ENCODE measurements at places on chromosomes 13 and 19. TPM values are rescaled to one million over a fixed set of nuclear protein-coding genes. Genes with fewer than 3 reads are reported as not detected.

PTGIR gene
- 5.3 TPM for total RNA-seq

ERICH6B gene
- total RNA-seq, result not detected

PLIN5 gene
- total RNA-seq, result not detected

ZNF729 gene
- total RNA-seq, result not detected

ZNF665 gene
- 4.3 TPM for total RNA-seq

ZNF600 gene
- 17.5 TPM for total RNA-seq

DMRTC2 gene
- not detected for total RNA-seq

RRAS gene
- total RNA-seq, result 18.1 TPM

PCDH9 gene
- total RNA-seq, result not detected

SLITRK6 gene
- total RNA-seq, result not detected

NLRP7 gene
- total RNA-seq, result not detected

EEF1AKMT1 gene
- total RNA-seq, result 7.9 TPM

C19orf67 gene
- 0.35 TPM for total RNA-seq

DLEU7 gene
- total RNA-seq, result not detected

ZNF534 gene
- total RNA-seq, result not detected

DHDH gene
- total RNA-seq, result 1.6 TPM

SIGLEC9 gene
- total RNA-seq, result 1.7 TPM

CACNG8 gene
- total RNA-seq, result not detected

HSD17B14 gene
- 0.50 TPM for total RNA-seq

RXFP2 gene
- not detected for total RNA-seq

FFAR3 gene
- 0.78 TPM for total RNA-seq

C1QTNF9B gene
- total RNA-seq, result not detected

WDR88 gene
- not detected for total RNA-seq

DAND5 gene
- total RNA-seq, result 0.13 TPM

GIPC3 gene
- 0.20 TPM for total RNA-seq

STOML3 gene
- not detected for total RNA-seq

TMC4 gene
- 2.8 TPM for total RNA-seq

Measured in activated CD4-positive, alpha-beta memory T cell treated with anti-CD3 and anti-CD28 coated beads, Interleukin-2, amount 10 ng/mL, durations not matched to agents 7 days and 5 days (primary cell).